ENCODE measurements at places on chromosomes 3 and 15.
A peak's percentile ranks its signal among the peaks of the same experiment; 100 is the strongest.

- DNase-seq = no peak
Observed at GRCh38 chr15:64284042-64284441, 71.9 kb downstream of the CSNK1G1 start.

- DNase-seq = no peak
Observed at GRCh38 chr15:70463453-70463834, 299.9 kb downstream of the UACA start.

DNA sequence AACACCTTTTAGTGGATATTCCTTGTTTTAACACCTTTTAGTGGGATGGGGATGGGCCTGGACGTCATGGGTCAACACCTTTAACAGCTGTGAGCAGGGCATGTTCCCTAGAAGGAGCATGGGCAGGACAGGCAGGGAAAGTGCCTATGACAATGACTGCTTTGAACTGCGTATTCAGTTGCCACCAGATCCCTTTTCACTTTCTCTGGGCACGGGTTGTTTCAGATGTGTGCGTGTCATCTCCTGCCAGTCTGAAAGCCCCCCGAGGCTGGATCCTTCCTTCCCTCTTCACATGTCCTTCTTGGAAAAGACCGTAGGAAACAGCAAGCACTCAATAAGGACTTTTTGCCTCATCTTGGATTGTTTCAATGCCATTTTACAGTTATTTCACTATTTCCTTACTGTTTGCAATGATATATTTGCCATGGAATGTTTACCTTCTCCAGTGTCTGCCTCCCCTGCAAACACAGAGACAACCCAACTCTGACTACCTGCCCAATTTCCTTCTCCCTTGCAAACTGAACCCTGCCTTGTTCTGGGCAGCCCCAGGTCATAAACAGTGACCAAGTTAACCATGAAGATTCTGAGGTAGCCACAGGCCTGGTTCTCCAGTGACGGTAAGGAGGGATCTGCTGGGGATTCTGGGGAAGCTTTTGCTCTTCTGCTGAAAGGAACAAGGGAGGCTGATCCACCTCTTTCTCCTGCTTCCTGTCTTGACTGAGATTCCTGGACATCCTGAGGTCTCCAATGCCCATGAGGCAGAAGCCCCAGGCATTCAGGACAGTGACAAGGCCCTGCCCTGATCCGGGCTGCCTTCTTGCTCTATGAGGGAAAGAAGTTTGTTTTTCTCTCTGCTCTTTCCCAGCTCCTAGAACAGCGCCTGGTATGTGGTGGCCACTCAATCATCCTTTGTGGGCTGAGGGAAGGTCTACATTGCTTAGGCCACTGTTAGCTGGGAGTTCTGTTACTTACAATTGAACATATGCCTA is 51.8 kb downstream of the NOX5 start:
- DNase-seq = no peak

- no peak for DNase-seq
Observed at GRCh38 chr3:86830566-86830965, 160.4 kb downstream of the VGLL3 start.

GRCh38 chr3:112111785-112112402 is 21.2 kb downstream of the GCSAM start:
- DNase-seq = peak; percentile 40

DNA sequence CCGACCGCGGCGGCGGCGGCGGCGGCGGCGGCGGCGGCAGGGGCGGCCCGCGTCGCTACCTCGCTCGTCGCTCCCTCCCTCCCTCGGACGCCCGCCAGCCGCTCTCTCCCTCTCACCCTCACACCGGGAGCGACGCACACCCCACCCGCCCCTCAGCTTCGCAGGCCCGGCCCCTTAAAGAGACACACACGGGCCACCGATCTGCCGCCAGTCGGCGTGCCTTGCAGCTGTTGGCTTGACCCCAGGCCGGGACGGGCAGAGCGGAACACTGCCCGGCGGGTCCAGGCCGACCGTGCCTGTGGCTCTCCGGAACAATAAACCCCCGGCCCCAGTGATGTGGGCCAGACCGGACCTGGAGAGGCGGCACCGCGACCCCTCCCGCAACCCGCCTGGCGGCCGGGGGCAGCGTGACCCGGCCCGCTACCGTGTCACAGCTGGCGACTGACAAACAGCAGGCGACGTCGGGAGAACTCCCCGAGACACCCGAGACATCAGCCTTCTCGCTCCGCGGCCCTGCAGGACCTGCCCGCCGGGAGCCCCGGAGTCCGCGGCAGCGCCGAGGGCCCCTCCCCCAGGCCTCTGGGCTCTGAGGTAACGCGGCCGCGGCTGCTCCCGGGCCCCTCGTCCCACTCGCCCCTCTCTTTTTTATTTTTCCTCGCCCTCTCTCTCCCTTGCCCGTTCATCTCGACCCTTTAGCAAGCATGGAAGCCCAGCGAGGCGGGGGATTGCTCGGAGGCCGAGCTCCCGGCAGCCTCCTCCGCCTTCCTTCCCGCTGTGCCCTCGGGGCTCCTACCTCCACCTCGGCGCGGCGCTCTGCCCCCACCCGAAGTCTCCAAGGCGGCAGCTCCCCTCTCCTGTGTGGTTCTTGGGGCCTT is at the start of gene SETD2:
TSS of gene SETD2 (minus strand) at position 107 of the 875 bp plus-strand sequence. CDS start 189 bp downstream, outside the sequence.
- DNase-seq = peak; percentile 13

Data from NCI-H1694 treated with DMSO at 0.1 percent for 48 hours (cell line).